ENCODE measurements at places on chromosomes 5 and 9. TPM values are rescaled to one million over a fixed set of nuclear protein-coding genes. Genes with fewer than 3 reads are reported as not detected.

The FSTL4 gene
- 0.21 TPM for total RNA-seq

- no peak for DNase-seq
Observed at GRCh38 chr9:130781569-130781968, 53.5 kb upstream of the ABL1 start.

The GFRA3 gene
- 0.13 TPM for total RNA-seq

The FBLL1 gene
- total RNA-seq: 0.51 TPM

DNA sequence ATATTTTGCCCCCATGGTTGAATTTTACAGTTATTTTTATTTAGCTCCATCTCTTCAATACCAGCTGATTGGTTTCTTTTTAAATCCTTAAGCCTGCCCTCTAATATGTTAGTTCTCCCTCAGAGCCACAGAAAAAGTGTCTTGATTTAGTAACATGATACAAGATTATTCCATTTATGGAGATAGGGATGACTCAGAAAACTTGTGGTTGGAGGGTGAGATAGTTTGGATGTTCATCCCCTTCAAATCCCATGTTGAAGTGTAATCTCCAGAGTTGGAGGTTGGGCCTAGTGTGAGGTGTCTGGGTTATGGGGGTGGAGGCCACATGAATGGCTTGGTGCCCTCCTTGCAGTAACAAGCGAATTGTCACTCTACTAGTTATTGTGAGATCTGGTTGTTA lies 115.7 kb downstream of the FBXO38 start:
- DNase-seq: no peak

GRCh38 chr5:163565931-163566608 lies 60.7 kb downstream of the MAT2B start:
- DNase-seq: peak; percentile 41

The CDKN2B gene
- 1.8 TPM for total RNA-seq

The RNF224 gene
- not detected for total RNA-seq

The OTULINL gene
- 5.8 TPM for total RNA-seq

The FGF18 gene
- total RNA-seq: 0.13 TPM

DNA sequence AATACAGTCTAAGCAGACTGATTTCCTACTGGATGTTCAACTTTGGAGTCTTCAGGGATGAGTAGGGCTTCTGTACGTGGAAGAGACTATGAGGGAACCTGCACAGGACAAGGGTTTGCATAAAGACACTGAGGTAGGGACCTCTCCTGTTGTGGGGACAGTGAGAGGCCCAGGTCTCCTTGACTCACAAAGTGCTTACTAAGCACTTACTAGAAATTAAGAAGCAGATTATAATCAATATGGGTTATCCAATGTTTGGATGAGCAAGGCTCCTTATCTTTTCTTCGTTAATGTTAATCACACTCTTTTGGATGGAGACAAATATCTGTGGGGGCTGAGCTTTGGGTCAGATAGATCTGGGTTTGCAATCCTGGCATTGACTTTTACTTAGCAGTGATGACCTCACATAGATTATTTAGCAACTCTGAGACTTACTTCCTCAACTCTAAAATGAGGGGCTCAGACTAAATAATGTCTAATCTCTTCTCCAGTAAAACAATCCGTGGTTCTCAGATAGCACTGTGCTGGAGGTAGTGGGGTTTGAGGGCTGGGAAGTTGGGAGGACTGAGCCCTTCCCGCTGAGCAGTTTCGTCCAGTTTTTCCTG lies 45.9 kb downstream of the PDCD1LG2 start:
- no peak for DNase-seq

DNA sequence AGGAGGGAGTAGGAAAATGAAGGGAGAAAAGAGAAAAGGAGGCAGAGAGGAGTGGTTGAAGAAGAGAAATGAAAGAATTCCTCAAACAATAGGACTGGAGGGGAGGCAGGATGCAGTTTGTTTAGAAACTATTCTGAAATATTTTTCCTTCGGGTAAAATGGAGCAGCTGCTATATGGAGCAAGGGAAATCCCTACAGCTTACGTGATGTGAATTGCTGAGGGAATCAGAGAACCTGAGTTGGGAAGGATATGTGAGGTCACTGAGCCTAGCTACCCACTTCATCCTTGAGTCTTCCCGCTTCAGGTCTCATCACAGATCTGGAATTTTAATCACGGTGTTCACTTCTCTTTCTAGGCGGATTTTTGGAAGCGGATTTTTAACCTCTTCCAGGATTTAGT lies 204.3 kb downstream of the ERCC6L2 start:
- DNase-seq: no peak

GRCh38 chr5:152113401-152113800 lies 188.8 kb upstream of the GLRA1 start:
- no peak for DNase-seq

- no peak for DNase-seq
Observed at GRCh38 chr9:68860419-68860818, 153.5 kb downstream of the PRKACG start.

The TENT4A gene
- total RNA-seq: 24.7 TPM

- no peak for DNase-seq
Observed at GRCh38 chr5:14447958-14448911, 133.4 kb upstream of the OTULINL start.

DNA sequence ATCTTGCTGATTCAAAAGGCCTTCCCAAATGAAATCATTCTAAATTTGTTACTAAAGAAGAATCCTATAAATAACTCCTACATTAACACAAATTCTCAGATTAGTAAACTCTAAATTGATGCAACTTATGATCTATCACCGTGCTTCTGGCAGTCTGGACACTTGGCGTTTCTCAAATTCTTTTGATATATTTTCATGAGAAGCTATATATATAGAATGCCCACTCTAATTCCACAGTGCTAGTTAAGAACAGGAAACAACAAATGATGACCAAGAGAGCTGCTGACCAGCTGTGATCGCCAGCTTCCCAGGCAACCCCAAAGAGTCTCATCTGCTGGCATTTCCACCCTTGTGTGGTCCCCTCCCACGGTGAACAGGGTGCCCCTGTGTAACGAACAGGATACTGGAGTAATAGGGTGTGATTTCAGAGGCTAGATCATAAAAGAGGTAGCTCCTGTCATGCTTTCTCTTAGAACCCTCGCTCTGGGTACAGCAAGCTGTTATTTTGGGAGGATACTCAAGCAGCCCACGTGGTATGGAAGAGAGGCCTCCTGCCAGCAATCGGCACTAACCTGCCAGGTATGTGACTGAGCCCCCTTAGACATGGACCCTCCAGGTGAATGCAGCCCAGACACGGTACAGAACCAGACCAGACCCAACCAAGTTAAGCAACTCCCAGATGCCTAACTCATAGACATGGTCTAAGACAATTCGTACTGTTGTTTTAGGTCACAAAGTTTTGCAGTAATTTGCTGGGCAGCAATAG lies 64.7 kb downstream of the CDC14B start:
- no peak for DNase-seq

DNA sequence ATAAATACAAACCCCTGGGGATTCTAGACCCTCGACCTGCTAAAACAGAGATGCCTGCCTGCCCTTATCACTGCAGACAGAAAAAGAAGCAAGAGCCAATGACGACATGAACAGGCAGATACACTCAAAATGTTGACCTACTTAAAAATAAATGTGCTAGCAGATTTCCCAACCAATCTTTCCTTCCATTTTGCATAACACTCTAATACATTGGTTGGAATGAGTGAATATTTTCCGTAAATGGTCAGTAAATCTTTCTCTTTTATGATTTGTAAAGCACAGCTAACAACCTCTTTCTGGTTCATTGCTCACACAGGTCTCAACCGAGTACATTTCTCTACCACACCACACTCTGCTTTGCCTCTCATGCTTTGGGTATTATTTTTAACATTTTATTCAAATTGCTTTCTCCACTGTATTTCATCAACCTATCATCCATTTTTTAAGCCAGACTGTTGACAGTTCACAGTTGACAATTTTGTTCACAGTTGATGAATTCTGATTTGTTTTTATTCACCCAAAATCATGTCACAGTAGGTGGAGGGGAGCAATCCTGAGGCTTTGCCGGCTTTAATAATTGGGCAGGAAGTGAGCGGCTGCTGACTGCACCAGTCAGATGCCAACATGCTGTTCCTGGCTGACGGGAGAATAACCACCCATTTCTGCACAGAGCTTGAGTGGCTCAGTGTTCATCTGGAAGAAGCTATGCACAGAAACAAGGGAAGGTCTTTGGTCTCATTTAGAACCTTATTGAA lies 426.6 kb downstream of the SPOCK1 start:
- DNase-seq: no peak

The OBP2A gene
- not detected for total RNA-seq

GRCh38 chr5:54754420-54754819 lies 231.0 kb downstream of the ESM1 start:
- no peak for DNase-seq

The CSNK1G3 gene
- total RNA-seq: 55.6 TPM

GRCh38 chr5:168661593-168662485 lies 82.7 kb upstream of the PANK3 start:
- no peak for DNase-seq

DNA sequence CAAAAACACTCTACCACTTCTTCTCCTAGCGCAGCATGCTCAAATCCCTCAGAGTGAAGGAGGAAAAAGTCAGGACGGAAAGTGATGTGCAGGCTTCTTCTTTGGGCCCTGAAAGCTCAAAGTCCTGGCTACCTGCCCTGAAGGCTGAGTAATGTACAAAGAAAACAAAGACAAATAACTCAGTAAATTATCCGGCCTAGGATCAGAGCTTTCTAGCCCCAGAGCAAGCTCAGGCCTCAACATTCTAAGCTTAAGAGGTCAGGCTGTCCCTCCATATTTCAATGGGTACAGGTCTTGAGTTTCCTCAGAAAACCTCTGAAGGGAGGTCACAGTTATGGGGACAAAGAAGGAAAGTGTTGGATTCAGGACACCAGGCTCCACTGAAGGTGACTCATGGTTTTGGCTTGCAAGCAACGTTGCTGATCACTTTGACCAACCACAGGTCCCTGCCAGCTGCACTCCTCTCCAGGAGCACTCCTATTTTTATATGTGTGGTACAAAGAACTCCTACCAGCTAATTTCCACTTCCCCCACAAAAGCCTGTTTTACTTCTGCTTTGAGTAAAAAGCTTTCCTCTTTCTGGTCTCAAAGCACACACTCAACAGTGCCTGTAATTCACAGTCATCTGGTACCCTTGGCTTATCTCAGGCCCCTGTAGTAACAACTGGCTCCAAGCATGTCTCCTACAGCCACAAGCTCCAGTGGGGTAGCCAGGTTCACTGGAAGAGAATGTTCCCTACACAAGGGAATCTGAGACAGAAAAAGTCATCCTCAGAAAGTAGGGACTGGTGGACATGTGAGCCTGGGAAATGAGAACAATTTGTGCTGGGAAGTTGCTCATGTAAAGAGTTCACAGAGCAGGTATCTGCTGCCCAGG lies 115.7 kb downstream of the UGCG start:
- DNase-seq: no peak

The DAB2IP gene
- total RNA-seq: 104 TPM

The CDC20B gene
- not detected for total RNA-seq

DNA sequence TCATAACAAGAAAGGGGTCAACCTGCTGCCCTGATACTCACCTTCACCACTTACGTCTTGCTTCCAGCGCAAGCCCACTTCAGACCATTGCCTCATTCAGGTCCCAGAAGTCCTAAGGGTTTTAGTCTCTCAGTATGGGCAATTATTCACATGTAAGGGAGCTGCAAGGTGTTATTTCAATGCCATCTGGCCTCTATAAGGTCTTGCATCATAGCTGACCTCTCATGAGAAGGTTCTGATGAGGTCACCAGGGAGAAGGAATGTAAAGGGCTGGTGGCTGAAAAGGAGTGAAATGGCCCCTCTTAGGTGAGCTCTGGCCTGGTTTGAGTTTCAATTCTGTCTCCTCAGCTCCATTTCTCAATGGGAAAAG lies 1.5 kb upstream of the MARCHF3 start:
- DNase-seq: no peak

Data from endothelial cell (in vitro differentiated cells).